Hypothalamus (tissue), 51 donors: ENCODE measurements at places on chromosomes 13 and 19.

DNA sequence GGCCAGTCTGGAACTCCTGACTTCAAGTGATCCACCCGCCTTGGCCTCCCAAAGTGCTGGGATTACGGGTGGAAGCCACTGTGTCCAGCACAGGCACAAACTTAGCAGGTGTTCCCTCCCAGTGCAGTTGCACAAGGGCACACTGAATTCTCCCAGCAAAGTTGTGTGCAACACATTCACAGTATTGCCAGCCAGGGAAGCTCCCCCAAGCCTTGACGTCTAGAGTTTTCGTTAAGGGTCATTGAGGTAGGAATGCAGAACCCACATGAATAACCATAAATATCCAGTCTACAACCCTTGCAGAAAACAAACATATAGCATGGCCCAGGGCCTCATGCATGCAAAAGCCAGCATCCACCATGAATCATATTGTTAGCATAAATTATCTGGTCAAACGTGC, 3.3 kb upstream of the AURKC start:
- no peak for DNase-seq

GRCh38 chr19:30719189-30719998, 347.2 kb downstream of the ZNF536 start:
- peak; percentile 23 for DNase-seq

DNA sequence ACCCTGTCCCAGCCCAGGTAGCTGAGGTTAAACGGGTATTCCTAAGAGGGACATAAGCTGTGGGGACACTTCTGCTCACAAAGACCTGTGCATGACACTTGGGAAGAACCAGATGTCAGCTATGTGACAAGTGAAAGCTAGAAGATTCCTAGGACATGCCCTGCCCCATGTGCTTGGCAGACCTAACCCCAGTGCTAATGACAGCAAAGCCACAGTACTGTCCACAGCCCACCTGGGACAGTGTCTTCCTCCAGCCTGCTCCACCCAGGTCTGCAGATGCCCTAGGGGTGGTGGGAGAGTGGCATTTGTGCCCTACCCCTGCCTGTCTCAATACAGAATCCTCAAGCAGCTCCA, 18.4 kb upstream of the EPHX3 start:
- no peak for DNase-seq

GRCh38 chr19:28956421-28956820, 256.5 kb downstream of the UQCRFS1 start:
- DNase-seq = no peak

GRCh38 chr19:48378194-48378570, 13.2 kb downstream of the KDELR1 start:
- DNase-seq = no peak

- no peak for DNase-seq
These were observed 85.8 kb downstream of the EPSTI1 start for GRCh38 chr13:42906257-42906656.

- no peak for DNase-seq
These were observed 29.6 kb downstream of the CAPS start for GRCh38 chr19:5943623-5944022.

DNA sequence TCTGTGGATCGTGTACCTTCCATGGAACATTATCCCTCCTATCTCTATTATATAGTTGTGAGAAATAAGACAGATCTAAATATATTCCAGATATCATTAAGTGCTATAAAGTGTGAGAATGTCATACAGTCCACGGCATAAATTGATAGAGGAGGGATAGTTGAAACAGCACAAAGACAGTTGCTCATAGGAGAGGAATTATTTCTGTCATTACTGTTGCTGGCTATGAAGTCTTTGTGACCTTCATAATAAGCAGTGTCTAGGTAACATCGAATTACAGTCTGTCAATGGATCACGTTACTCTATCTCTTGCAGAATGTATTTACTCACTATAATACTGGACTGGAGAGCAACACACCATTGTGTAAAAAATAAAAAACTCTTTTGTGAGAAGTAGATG, 671.5 kb upstream of the PCDH20 start:
- no peak for DNase-seq

GRCh38 chr13:82356667-82357410, 1525.4 kb downstream of the SLITRK1 start:
- no peak for DNase-seq

- DNase-seq = no peak
These were observed 15.8 kb downstream of the CFAP97D2 start for GRCh38 chr13:114194853-114195252.

- DNase-seq = no peak
These were observed 253.8 kb downstream of the DLEU7 start for GRCh38 chr13:50589651-50590054.

DNA sequence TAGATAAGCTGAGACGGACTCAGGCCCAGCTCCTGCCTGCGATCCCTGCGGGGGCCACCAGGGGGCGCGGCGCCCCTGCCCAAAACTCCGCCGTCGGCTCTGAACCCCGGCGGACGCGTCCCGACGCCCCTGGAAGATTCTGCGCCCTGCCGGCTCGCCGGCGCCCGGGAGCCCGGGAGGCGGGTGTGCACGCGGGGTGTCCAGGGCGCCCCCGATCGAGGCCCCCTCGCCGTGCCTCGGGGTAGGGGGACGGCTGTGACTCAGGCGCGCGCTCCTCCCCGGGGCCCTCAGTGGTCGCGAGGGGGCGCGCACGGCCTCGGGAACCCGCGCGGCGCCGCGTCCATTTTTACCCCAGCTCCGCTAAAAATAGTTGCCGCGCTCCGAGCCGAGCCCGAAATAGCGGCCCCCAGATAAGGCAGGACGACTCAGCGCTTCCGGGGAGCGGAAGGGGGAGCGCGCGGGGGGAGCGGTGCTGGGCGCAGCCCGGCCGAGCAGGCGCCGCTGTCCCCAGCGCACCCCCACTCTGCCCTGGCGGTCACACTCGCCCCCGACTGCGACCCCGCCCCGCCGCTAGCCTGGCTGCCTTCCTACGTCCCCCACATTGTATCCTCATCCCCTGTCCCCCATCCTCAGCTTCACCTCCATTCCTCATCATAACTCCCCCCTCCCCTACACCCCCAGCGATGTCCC, 16.0 kb upstream of the ERCC1 start:
- DNase-seq = peak; percentile 83

- no peak for DNase-seq
These were observed 5.3 kb upstream of the EPSTI1 start for GRCh38 chr13:42997381-42997780.

- no peak for DNase-seq
These were observed 13.1 kb downstream of the EPS8L1 start for GRCh38 chr19:55088543-55089341.

- DNase-seq = no peak
These were observed 201.3 kb downstream of the POU4F1 start for GRCh38 chr13:78401873-78402707.
